ENCODE measurements at places on chromosomes 16 and 17.

DNA sequence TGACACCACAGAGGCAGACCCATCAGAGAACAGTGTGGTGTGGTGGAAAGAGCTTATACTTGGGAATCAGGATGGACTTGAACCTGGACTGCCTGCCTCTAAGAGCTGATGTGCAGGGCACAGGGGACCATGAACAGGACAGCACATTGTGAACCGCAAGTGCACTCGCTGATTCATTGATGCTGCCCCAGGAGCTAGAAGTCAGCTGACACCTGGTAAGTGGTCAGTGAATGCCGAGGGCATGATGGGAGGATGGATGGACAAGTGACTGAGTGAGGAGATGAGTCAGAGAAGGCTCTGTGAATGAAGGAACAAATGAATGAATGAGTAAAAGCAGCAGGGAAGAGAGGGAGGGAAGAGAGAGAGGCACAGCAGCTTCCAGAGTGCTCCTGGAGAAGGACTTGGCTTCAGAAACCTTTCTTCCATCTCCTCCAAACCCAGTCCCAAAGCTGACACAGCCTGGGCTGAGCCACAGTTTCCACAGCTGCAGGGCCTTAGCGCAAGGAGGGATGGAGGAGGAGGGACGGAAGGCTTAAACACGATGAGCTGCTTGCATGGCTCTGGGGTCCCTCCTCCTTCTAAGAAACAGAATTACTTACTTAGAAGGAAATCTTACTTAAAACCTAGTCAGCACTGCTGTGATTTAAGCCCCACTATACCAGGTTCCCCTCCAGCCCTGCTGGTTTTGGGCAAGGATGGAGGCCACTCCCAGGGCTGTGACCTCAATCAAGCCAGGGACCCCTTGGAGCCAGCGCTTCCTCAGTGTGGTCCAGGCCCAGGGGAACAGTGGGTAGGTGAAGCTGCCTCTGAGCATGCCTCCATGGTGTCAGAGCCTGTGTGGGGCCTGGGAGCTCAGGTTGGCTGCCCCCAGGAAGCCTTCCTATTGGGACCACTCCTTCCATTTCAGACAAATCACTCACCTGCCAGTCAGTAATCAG, 184.6 kb downstream of the TMEM132E start:
- peak; percentile 10 for DNase-seq

GRCh38 chr16:81292936-81293335, 21.8 kb upstream of the GAN start:
- no peak for DNase-seq

DNA sequence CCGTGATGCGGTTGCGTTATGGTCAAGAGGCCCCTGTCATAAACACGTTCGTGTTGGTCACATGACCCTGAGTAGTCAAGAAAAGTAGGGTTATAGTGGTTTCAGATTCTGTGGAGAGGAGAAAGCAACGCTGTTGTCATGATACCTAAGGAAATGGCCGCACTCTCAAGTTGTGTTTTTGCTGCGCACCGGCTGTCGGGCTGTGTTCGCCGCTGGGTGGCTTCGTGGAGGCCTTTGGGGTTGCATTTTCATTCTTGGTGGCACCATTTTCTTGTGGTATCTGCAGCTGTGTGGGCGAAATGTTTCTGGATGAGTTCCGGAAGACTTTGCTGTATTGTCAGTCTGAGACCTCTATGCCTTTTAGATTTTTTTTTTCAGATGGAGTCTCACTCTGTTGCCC, 35.0 kb downstream of the DEF8 start:
- no peak for DNase-seq

- DNase-seq, result no peak
Measured at GRCh38 chr16:51355195-51355594, 204.1 kb upstream of the SALL1 start.

GRCh38 chr16:3490911-3491629, 4.2 kb downstream of the C16orf90 start:
- no peak for DNase-seq

DNA sequence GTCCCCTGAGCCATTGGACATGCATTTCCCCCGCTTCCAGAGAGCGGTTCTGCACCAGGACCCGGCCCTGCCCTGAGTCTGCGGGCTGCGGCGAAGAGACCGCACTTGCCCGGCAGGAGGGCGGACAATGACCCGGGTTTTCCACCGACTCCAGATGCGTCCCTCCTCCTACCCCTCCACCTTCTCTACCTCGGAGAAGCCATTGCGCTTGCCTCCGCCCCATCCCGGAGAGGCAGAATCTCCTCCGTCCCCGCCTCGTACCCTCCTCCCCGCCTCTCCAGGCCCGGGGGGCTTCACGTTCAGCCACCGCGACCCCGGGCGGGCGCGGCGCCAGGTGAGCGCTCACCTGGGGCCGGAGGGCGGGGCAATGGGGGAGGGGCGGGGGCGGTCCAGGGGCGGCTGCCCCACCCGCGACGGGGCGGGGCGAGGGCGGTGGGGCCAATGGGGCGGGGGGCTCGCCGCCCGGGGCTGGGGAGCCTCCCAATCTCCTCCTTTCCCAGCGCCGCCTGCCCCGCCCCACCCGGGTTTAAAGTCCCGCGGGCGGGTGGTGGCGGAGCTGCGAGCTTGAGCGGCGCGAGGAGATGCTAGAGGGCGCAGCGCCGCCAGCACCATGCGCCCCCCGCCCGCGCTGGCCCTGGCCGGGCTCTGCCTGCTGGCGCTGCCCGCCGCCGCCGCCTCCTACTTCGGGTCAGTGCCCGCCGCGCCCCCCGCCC, at the start of gene WNT9B:
Gene WNT9B (plus strand): TSS at position 555 of the 713 bp plus-strand sequence. CDS start 56 bp downstream, at position 611.
- DNase-seq, result no peak

GRCh38 chr17:8140065-8141029, 11.9 kb downstream of the PER1 start:
- no peak for DNase-seq

DNA sequence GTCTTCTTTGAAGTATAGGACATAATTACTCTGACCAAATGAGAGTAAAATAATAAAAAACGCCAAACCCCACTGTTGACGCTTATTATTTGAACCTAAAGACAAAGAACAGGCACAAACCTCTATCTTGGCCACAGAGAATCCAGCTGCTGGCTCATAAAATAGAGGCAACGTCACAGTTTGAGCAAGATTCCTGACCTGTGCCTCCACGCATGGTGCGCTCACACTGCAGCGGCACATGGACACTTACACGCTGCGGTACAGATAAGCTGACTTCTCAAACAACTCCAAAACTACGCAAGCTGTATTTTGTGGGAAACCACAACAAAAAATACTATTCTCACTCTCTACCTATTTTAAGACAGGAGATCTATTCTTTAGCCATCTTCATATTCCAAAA, 38.8 kb upstream of the TRAP1 start:
- DNase-seq, result no peak

GRCh38 chr17:1868090-1868489, 38.3 kb downstream of the RPA1 start:
- no peak for DNase-seq

DNA sequence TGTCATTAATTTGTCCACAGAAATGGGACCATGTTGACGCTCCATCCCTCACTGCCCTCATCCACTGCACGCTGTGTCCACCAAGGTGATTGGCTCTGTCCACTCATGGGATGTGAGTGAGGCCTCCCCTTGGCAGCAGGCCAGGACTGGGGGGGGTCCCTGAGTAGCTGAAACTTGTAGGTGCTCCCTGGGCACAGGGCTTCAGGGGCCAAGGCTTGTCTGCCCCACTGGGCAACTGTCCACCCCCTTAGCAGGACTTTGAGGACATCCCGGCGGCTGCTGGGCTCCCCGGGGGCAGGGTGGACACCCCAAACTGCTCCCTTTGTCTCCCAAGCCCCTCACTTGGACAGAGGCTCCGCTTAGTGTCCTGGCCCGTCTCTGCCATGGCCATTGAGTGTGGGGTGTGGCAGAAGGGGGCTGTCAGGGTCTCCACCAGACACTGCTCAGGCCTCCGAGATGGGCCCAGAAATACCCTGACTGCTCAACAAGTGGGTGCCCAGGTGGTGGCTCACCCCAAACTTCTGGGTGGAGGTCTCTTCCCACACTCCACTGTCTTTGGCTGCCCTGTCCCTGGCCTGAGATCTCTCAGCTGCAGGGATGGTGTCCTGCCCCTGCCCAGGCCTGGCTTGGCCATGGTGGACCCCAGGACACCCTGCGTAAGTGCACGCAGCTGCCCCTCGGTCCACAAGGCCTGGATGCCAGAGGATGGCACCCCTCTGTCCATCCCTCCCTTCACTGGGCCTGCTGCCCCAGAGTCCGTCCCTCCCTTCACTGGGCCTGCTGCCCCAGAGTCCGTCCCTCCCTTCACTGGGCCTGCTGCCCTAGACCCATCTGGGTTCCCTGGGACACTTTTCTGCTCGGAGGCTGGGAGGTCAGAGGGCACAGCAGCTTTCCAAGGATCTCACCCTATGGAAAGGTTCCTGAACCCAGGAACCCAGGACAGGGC, 2.9 kb upstream of the RAB40C start:
- no peak for DNase-seq

DNA sequence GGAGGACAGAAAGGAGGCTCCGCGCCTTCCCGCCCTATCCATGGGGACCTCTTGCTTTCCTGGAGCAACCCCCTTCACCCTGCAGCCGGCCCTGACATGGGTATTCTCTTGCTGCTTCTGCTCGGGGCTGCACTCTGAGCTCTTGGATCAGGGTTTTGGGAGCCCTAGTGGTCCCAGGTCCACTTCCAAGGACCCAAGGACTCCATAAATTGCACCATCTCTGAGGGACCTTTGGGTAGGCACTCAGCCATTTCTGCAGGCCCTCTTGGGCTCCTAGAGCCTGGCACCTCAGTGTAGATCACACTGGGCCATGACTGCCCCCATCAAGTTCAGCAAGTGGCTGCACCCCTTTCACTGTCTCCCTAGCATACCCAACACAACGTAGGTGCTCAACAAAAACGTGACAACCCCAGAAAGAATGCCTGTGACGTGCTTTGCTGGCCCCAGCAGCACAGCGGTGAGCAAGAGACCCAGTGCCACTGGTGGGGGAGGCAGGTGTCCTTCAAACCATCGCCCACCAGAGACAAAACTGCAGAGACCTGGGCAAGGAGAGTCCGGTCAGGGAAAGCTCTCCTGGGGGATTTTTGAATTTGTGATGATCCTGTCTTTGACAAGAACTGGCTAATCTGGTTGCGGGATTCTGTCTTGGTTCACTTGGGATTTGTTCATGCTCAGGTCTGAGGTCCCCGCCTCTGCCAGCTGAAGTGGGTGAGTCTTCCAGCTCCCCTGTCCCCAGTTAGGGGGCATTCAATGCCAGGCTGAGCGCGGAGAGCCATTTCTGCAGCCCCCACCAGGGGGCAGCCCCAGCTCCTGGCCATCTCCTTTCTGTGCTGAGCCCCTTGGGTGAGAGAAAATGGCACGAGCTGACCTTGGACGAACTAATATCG, 2.5 kb upstream of the RAB11FIP4 start:
- DNase-seq, result no peak

All from fibroblast of mammary gland (primary cell).